GM20000 (cell line): ENCODE measurements at places on chromosomes 12 and 14.
A peak's percentile ranks its signal among the peaks of the same experiment; 100 is the strongest.

GRCh38 chr14:22002860-22003284, 329.3 kb upstream of the OR4E1 start:
- no peak for DNase-seq

DNA sequence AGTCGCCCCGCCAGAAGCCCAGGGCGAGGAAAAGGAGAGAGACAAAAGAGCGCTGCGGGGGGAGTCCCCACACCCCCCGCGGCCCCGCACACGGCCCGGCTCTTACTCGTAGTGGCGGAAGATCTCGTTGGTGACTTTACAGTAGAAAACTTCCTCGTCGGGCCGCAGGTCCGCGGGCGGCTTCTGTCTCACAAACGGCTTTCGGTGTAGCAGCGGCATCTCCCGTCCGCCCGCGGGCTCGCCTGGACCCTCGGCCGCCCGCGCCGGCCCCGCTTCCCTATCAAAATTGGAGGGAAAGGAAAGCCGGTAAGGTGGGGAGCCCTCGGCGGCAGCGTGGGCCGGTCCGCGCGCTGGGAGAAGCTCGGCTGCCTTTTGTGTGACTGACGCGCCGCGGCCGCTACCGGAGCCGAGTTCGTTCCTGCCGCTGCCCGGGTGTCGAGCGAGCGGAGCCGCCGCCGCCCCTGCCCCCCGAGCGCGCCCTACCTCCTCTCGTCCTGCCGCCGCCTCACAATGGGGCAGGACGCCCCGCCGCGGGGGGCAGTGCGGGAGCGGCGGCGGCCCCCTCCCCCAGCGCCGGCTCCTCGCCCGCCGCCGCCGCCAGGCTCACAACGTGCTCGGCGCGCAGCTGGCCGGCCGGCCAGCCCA, 652 bp downstream of the BAZ1A start:
- DNase-seq = peak; percentile 75

GRCh38 chr14:23076785-23077408, 18.0 kb downstream of the ACIN1 start:
- DNase-seq = no peak

DNA sequence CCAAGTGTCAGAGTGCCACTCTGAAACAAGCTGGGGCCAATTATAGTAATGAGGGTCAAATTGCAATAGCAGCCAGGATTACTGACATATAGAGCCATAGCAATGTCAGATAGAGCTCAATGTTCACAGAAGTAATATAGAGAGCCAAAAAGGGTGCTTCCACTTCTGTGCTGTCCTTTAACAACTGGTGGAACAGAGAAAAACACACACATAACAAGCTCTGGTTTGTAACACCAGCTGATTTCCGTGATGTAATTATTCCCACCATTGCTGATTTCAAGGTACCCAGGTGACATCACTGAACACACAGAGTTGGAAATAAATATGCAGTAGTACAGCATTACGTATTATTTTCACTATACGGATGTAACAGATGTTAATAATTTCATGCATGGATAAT, 3.0 kb upstream of the CLEC2B start:
- peak; percentile 37 for DNase-seq

DNA sequence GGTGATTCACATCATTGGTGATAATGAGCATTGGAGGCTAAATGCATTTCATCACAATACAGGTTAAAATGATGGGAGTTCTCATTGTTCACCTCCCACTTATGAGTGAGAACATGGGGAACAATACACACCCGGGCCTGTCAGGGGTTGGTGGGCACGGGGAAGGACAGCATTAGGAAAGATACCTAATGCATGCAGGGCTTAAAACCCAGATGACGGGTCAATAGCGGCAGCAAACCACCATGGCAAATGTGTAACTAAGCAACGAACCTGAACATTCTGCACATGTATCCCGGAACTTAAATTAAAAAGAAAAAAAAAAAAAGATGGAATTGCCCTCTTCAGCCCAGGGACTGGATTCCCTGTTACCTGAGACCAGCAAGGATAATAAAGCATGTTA, 2.3 kb upstream of the LUM start:
- DNase-seq = no peak

- DNase-seq = no peak
Measured at GRCh38 chr12:6095269-6095668, 29.2 kb downstream of the VWF start.

DNA sequence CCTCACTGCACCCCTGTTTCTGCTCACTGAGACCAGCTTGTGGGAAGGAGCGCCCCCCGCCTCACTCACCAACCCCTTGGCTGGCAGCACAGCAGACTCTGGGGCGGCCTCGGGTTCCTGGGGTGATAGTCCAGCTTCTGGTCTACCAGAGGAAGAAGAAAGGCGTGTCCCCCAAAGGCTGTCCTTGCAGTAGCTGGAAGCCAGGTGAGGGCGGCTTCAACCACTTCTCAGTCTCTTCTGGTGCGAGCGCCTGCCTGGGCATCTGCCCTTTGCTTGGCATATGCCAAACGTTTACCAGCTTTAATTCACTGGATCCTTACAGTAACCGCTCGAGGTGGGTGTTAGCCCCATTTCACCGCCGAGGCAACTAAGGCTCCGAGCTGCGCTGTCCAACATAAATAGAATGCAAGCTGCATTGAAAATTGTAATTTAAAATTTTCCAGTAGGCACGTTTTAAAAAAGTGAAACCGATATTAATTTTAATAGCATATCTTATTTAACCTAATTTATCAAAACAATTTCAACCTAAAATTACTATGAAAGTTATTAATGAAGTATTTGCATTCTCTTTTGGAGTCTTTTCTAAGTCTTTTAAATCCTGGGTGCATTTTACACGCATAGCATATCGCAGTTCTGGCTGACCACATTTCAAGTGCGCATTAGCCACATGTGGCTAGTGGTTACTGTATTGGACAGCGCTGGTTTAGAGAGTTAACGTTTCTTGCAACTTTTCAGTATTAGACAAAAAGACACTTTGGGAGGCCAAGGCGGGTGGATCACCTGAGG, 872 bp downstream of the FAM177A1 start:
- no peak for DNase-seq

GRCh38 chr12:25937096-25937495, 21.4 kb upstream of the RASSF8 start:
- DNase-seq = no peak

GRCh38 chr12:49529414-49529813, 9.4 kb upstream of the KCNH3 start:
- no peak for DNase-seq

- no peak for DNase-seq
Measured at GRCh38 chr12:67430708-67431335, 161.7 kb downstream of the CAND1 start.

GRCh38 chr12:55797068-55797467, 20.5 kb downstream of the SARNP start:
- peak; percentile 12 for DNase-seq

DNA sequence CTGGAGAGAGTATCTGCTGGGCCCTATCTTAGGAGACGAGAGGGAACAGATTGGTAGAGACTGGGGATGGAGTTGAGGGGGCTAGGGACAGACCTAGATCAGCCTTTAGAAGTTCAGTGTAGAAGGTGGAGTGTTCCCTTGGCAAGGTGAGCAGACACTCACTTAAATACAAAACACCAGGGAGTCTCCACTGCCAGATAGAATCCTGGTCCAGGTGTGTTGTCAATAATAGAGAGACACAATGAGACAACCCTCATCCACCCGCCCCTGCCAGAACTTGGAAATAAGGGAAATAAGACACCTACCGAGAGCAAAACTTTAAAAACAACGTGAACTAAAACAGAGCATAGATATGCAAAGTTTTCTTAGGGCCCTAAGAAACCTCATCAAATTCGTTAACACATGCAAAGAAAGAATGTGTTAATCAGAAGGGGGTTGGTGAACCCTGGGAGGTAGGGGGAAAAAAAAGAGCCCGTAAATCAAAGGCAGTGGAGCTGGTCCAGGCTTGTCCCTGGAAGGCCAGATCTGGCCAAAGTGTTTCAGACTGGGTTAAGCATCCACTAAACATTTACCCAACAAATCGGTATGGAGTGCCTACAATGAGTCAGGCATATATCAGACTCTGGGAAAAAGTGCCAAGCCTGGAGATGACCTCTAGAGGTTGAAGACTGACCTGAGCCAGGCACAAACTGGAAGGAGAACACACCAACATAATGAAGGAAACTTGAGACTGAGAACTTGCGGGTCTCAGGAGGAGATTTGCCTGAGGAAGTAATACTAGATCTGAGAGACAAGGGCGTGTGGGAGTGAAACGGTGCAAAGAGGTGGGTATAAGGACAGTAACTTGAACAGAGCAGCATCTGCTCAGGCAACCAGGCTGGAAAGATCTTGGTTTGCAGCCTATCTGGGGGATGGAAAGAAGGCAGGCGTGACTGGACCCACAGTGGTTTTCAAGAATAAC, 37.0 kb upstream of the OTX2 start:
- no peak for DNase-seq

DNA sequence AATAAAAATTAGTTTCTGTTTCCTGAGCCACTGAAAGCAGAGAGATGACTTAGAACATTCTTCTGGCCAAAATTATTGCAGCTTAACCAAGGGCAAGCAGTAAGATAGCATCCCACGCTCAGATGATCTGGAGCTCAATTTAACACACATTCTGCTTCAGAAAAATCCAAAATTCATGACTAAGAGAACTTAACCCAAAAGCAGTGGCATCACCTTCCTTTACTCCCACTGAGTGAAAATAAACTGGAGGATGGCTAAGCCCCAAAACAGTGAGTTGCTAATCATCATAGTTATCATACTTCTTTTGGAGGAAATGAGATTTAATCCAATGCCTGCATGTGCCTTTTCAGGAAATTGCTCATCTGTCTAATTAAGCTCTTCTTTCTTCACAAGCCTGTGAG, 195.4 kb downstream of the DUSP6 start:
- DNase-seq = no peak

GRCh38 chr12:13182881-13183280, 13.6 kb upstream of the EMP1 start:
- no peak for DNase-seq

DNA sequence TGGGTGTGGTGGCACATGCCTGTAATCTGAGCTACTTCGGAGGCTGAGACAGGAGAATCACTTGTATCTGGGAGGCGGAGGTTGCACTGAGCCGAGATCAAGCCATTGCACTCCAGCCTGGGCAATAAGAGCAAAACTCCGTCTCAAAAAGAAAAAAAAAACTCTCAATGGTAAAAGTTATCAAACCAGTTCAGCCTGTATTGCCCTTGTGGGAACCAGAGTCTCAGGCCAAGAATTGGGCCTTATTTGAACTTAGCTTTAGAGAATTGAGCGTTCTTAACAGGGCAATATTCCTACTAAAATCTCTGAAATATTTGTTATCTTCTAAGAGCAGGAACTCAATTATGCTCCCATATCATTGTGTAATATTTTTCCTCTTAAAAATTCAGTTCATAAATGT, 7.7 kb upstream of the MDM2 start:
- DNase-seq = no peak

- DNase-seq = no peak
Measured at GRCh38 chr12:28456934-28457710, 266.9 kb downstream of the CCDC91 start.

GRCh38 chr14:86654558-86655184, 1124.7 kb downstream of the FLRT2 start:
- DNase-seq = no peak

DNA sequence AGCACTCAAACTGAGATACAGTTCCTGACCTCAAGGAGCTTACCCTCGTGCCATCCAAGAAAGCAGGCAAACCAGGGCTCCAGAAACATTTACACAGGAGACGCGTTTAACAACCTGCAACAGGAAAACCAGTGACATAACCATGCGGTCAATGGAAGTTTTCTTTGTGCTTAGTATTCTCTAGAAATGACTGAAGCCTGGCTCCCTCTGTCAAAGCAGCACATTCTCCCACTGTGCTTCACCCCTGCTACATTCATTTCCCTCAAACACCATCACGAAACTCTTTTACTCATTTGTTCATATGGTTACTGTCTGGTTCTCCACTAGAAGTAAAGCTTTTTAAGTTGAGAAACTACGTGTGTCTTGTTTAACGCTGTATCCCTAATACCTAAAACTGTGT, 161.3 kb upstream of the CCND2 start:
- no peak for DNase-seq

DNA sequence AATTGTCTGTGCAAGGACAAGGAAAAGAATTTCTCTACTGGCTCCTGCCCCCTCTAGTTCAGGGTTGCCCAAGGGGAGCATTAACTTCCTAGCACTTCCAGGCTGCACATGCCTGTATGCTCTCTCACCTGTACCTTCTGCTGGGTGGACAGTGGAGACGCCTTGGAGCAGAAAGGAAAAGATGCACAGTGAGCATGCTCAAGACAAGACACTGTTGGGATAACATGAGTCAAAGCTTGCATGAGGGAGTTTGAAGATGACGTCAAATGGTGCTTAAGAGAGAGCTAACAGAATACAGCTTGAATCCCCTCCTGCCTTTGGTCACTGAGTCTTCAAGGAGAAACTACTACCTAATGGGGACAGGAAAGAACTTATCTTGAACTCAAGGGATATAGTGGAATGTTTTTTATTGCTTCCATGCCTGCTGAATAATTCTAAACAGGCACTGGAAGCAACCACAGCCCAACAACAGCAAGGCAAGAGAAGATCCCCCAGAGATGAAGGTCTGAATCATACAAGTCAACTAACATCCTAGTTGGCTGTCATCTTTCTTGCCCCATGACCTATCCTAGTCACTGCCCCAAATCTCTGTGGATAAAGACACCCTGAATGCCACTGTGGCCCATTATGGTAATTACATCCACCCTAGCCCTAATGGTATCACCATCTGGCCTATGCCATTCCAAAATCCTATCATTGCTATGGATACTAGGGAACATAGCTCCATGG, 23.5 kb downstream of the RPS6KA5 start:
- DNase-seq = no peak

DNA sequence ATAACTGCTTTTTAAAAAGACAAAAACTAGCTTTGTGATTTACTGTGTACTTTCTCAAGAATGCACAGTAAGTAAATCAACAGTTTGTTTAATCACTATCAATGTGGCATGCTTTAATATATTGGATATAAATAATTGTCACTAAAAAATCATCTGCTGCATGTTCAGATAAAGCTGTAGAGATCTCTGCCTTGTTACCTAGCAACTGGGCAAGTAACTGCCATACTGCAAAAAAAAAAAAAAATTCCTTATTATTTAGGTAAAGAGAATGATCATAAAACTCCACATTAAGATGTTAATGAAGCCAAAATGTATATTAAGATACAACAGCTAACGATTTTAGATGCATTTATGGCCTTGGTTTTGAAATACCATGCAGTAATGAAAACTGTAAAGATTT, 237.4 kb downstream of the APAF1 start:
- no peak for DNase-seq

GRCh38 chr12:52139579-52140062, 52.2 kb downstream of the KRT80 start:
- DNase-seq = no peak
